GM19239 (cell line): ENCODE measurements at places on chromosomes 2 and 18.

DNA sequence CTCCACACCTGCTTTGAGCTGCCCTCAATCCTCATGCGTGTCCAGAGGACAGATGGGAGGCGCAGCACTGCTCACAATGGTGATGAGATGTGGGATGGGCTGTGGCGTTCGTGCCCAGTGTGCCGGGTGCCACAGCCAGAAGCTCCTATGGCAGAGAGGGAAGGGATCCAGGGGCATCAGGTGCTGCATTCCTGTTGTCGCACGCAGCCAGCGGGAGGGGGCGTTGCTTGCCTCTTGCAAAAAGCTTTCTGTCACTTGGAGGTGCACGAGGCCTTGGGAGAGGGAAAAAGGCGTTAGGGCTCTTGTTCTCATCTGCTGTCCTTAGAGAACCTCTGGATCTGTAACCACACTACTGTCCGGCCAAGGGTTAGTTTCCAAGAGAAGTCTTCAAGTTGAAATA lies 29.2 kb upstream of the ALLC start:
- no peak for DNase-seq

DNA sequence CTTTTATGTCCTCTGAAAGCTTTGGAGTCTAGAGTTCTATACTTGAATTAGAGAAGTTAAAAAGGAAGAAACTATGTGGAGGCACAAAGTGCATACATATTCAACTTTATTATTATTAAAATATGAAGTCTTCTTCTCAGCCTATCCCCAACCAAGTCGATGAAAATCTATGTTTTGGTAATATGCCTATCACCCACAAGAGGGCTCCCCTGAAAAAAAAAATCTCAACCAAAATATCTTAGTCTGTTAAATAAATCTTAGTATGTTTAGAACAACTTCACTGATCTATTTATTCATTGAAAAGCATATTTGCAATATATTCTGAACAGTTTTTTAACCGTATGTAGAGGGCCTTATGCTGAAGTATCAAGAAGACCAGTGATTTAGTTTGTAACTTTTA lies 804.5 kb downstream of the TDRD15 start:
- no peak for DNase-seq

GRCh38 chr2:117943013-117943672 lies 70.7 kb downstream of the CCDC93 start:
- no peak for DNase-seq

DNA sequence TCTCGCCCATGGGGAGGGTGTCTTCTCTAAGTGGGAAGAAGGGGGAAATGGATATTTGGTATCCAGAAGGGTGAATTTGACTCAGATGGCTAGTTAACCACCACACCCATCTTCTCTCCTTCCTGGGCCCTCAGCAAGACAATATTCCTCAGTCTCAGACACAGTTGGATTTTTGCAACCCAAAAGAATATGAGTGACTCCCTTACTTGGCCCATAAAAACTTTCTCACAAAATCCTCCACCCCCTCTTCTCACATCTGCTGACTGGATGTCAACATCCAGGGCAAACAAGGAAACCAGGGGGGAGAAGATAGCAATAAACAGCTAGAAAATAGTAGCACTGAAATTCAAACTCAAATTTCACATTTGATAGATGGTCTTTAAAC lies 35.3 kb upstream of the GCC2 start:
- DNase-seq = no peak

DNA sequence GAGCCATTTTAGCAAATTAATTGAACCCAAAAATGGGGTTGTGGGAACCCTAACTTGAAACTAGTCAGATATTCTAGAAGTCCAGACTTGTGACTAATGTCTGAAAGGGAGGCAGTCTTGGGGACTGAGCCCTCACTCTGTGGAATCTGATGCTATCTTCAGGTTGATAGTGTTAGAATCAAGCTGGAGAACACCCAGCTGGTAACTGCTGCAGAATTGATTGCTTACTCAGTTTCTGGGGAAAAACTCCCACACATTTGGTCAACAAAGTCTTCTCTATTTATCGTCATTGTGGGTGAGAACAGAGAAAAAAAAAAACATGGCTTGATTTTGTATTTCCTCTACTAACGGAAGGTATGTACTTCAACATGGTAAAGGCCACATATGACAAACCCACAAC lies 1925.8 kb upstream of the CELF4 start:
- DNase-seq = no peak

GRCh38 chr2:96914332-96914731 lies 44.5 kb upstream of the SEMA4C start:
- no peak for DNase-seq

GRCh38 chr2:8753609-8754008 lies 71.8 kb downstream of the ID2 start:
- no peak for DNase-seq

GRCh38 chr2:240359695-240360094 lies 75.8 kb upstream of the GPC1 start:
- DNase-seq = no peak

DNA sequence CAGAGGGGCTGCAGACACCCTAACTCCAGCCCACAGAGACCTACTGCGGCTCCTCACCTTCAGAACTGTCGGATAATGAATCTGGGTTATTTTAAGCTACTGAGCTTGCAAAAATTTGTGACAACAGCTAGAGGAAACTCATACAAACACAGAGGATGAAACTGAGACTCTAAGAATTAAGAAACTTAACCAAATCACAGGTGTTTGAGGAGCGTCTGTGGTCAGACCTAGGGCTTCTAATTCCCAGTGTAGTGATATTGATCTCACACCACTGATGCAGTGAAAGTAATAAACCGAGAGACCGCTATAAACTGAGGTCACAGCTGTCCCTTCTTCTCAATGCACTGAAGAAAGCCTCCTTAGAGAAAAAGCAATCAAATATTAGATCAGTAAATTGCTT lies 110.1 kb downstream of the RGPD3 start:
- peak; percentile 8 for DNase-seq

- no peak for DNase-seq
These were observed 52.5 kb upstream of the SALL3 start for GRCh38 chr18:78927156-78927555.

- DNase-seq = no peak
These were observed 5.5 kb downstream of the DCTN1 start for GRCh38 chr2:74374509-74375205.

DNA sequence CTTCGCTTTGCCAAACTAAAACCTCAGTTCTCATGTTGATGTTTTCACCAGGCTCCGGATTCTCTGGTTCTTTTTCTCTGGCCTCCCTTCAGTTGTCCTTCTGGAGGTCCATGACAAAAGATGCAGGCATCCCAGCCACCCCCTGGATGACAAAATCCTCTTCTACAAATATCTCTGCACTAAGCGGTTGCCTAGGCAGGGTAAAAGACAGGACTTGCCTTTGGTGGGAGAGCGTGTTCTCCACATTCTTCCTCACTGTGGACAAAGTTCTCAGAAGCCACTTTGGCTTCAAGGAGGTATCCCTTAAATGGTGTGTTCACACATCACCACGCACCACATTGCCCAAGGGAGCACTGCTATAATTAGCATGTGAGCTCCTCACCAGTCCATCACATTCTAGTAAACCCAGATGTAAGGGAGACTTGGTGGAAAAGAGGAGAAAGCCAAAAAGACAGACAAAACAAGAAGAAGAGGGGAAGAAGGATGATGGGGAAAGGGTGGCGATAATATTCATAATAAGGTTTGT lies 23.6 kb upstream of the MRPL33 start:
- DNase-seq = no peak

- no peak for DNase-seq
These were observed 294.8 kb downstream of the LPIN1 start for GRCh38 chr2:12041236-12041635.

- DNase-seq = no peak
These were observed 38.6 kb upstream of the ARHGAP25 start for GRCh38 chr2:68695971-68696370.

DNA sequence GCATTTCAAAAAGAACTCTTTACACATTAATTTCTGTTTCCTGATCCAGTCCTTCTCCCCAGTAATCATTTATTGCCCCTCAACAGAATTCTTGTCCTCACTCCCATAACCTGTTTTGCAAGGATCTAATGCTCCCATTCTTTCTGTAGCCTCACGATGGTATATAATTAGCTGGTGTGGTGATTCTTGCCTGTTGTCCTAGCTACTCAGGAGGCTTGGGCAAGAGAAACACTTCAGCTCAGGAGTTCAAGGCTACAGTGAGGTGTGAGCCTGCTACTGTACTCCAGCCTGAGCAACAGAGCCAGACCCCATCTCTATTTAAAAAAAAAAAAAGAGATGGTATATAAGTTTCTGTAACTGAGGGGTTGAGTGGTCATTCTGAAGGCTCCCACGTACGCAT lies 7.7 kb upstream of the TRAPPC8 start:
- no peak for DNase-seq

DNA sequence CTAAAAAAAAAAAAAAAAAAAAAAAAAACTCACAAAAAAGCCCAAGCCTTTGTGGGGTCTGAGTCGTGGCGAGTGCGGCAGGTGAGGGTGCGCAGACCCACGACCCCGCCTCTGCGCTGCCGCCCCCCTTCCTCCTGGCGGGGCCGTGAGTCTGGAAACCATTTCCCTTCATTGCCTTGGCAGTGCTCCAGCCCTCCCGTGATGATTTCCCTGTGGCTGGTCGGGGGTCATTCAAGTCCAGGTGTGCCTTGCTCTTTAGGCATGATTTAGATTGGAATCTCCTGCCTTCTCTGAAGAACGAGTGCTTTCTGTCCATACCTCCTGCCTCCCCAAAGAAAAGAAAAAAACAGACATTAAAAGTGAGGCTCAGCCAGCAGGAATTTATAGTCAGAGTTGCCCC lies 161.8 kb downstream of the FAM210A start:
- DNase-seq = no peak

- no peak for DNase-seq
These were observed 5.5 kb upstream of the NRBP1 start for GRCh38 chr2:27422958-27423357.

DNA sequence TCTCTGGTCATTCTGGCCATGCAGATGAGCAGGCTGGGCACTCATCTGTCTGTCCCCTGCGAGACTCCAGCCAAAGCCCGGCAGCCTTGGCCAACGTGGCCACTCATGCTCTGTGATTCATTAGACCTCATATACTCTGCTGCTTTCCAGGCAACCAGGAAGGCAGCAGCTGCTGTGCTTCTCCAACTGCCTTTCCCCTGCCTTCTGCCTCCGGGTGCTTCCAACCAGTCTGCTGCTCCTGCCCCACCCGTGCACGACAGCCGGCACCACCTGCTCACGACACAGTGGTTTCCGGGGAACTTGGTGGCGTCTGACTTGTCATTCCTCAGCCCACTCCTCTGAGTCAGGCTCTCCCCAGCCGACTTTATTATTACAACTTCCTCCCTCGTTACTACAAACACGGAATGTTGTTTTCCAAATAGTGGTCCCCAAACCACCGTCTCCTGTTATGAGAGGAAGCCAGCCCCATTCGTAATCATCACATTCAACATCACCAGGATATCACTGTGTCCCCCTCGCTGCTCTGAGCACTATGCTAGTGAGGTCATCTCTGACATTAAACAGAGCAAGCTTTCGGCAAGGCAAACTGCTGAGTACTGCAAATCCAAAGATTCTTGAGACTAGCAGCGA lies 392.4 kb downstream of the ALK start:
- DNase-seq = no peak

DNA sequence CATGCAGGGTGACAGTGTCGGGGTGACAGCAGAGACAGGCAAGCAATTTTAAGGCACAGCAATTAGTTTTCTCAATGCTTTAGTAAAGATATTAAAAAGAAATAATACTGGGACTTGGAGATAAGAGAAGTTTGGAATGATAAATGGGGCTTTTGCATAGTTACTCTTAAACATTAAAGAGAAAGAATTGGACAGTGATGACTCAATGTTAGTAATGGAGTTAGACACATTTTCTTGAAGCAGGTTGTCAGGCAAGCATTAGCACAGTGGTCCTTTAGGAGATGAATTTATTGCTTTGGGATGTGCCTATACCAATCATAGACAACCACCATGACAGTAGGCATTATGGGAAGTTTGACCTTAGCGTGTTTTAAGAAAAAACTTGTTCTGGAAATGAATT lies 228.3 kb upstream of the RAB12 start:
- no peak for DNase-seq

DNA sequence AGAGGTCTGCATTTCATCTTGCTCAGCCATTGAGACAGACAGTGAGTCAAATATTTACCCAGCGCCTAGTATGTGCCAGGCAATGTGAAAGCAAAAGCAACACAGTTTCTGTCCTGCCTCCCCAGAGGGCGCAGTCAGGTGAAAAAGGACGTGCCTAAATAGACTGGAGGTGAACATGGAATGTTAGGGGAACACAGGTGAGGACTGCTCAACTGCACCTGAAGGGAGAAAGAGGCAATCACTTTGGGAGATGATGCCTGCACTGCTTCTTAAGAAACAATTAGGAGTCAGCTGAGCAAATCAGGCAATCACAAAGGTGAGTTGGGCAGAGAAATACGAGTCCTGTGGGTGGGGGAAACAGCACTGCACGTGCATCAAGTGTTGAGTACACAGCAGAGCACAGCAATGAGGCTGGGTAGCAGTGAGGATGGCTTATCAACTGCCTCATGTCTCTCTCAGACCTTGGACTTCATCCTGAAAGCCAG lies 218.3 kb upstream of the SMAD7 start:
- peak; percentile 10 for DNase-seq

DNA sequence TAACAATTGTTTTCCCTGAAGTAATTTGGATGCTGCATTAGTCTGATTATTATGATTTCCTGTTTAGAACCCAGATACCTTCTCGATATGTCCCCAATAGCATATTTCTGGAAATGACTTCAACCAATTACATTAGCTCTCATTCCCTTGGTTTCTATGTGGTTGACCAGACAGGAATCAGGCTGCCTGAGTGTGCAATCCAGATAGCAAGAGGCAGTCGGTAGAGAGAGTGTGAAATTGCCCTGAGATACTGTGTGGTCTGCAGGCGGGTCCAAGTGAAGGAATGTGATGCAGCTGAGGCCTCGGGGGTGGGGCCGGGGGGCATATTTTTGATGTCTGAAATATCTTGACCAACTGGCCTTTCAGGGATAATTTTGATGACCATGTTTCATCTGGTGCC lies 143.9 kb upstream of the ITGA6 start:
- no peak for DNase-seq

GRCh38 chr2:19554520-19554919 lies 196.1 kb upstream of the OSR1 start:
- DNase-seq = no peak

DNA sequence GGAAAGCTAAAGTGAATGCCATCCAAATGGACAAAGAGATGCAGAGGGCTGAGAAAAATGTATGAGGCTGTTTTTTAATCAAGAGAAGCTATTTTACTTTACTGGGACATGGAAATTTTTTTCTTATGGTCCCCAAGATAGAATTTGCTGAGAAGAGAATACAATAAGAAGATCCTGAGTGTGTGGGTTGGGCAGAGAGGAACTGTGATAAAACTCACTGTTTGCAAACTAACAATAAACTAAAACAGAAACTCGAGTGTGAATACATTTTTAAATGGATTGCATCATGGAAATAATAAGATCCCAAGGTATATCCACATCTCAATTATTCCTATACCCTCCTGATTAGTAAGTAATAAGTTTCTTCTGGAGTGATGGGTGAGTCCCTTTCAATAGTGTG lies 4.4 kb downstream of the NEB start:
- no peak for DNase-seq

DNA sequence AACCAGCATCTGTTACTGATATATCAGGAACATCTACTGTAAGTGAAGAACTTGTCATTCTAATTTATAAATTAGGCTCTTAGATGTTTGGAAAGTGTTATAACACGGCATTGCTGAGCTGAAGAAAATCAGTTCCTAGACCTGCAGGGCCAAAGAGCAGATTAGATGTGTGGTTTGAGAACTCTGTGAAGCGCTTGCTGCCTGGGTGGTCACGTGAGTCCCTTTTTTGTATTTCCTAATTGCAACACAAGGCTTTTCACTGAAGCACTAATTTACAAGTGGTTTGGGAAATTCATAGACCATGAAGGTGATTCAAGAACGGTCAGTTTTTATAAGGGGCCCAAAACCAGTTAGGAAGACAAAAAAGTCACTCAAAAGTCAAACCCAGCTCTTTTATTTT lies 106.9 kb upstream of the SP3 start:
- DNase-seq = no peak
